ENCODE measurements at places on chromosomes 7 and 10.

DNA sequence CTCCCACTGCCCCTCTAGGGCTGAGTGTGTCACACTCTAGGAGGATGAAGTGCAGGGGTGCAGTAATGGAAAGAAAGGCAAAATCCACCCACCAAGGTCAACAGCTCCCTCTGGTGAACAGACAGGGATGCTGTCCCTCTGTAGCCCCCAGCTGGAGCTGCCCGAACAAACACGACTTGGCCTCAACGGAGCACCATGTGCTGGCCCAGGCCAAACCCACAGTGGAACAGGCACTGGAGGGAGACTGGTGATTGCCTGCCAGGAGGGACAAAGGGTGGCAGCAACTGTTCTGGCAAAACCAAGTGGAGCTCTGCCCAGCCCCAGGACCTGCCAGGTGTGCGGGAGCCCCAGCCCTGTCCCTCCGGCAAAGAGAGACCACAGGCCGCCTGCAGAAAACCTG lies 20.7 kb downstream of the PDIA4 start:
- no peak for DNase-seq

- DNase-seq, result no peak
These were observed 12.5 kb downstream of the WDR37 start for GRCh38 chr10:1068380-1069361.

DNA sequence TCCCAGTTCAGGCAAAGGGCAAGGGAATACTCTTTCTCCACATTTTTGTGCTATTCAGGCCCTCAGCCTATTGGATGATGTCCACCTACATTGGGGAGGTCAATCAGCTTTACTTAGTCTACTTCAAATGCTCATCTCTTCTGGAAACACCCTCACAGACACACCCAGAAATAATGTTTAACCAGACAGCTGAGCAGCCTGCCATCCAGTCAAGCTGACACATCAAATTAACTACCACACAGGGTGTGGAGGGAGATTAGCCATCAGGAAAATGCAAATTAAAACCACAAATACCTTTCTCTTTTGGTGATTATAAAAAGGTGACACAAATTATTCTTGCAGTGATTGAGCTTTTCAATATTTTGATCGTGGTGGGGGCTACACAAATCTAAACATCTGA lies 74.7 kb upstream of the FZD8 start:
- no peak for DNase-seq

DNA sequence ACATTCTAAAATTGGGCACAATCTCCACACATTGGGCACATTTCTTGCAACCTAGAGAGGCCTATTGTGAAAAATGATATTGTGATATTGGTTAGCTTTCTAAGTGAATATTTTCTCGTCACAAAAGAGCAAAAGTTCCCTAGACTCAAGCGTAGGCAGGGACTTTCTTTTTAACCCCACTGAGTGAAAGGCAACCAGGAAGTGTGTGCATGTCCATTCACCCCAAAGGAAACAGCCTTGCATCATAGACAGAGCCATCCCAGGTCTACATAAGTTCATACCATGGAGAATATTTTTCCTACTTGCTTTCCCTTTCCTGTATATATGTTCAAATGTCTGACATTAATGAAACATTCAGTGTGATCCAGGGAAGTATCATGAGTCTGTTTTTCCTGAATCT lies 84.2 kb upstream of the AGBL3 start:
- no peak for DNase-seq

DNA sequence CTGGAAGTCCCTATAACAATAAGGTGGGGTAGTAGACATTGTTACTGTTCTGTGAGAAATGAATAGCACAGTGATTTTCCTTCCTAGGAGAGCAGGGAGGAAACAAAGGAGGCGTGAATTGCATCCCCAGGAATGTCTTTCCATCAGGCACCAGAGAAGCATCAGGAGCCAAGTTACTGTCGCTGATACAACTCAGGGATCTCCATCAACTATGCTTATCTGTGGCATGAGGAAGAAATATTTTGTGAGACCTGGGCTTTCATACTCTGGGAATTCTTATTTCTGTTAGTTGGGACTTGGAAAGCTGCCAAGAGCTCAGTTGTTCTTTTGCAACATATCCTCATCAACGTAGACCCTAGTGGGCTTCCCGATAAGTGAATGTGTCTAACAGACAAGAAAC lies 622.3 kb downstream of the SUGCT start:
- DNase-seq, result no peak

- DNase-seq, result no peak
These were observed 9.6 kb downstream of the PRF1 start for GRCh38 chr10:70592746-70593512.

DNA sequence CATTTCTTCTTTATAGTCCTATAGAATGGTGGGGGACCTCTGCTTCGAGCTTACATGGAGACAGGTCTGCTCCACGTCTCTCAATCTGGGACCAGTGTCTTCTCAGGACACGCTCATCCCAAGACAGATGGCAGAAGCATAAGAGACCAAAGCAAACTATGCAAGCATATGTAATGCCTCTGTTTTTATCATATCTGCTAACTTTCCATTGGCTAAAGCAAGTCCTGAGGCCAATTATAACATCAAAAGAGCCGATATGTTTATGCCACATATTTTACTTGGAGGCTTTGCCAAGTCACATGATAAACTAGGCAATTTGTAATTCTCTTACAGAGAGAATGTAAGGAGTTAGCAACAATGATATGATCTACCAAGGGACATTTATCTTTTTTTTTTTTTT lies 102.6 kb upstream of the NRBF2 start:
- no peak for DNase-seq

DNA sequence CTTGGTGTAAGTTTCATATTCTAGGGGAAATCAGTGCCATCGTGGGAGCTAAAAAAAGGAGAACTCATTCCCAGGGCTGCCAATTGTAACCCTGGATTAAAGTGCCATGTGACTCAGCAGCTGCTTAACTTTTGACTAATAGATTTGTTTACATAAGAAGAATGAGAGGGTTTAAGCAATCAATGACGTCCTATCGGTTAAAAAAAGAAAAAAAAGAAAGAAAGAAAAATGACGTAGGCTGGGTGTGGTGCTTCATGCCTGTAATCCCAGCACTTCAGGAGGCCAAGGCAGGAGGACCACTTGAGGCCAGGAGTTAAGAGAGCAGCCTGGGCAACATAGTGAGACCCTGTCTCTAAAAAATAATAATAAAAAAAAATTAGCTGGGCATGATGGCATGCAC lies 116.2 kb upstream of the AFAP1L2 start:
- peak; percentile 95 for DNase-seq

- DNase-seq, result no peak
These were observed 84.6 kb upstream of the FAM3C start for GRCh38 chr7:121480566-121481335.

GRCh38 chr10:69757553-69758309 lies 44.0 kb upstream of the COL13A1 start:
- no peak for DNase-seq

GRCh38 chr7:73820013-73820412 lies 10.8 kb upstream of the CLDN4 start:
- no peak for DNase-seq

DNA sequence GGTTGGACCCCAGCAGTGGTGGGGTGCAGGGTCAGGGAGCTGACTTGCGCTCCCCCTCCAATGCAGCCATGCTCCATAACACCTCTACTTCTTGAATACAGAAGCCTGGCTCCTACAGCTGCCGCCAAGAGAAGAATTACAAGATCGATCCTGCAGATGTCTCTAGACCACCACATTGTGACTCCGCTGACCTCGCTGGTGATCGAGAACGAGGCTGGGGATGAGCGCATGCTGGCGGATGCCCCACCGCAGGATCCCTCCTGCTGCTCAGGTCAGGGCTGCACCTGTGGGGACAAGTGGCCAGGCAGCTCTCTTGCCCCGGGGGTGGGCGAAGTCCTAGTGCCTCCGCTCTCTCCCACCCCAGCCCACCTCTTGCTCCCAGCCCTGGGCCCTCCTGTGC lies 31.7 kb downstream of the ITIH2 start:
- DNase-seq, result no peak

- no peak for DNase-seq
These were observed 61.5 kb upstream of the RAPGEF5 start for GRCh38 chr7:22418251-22419046.

DNA sequence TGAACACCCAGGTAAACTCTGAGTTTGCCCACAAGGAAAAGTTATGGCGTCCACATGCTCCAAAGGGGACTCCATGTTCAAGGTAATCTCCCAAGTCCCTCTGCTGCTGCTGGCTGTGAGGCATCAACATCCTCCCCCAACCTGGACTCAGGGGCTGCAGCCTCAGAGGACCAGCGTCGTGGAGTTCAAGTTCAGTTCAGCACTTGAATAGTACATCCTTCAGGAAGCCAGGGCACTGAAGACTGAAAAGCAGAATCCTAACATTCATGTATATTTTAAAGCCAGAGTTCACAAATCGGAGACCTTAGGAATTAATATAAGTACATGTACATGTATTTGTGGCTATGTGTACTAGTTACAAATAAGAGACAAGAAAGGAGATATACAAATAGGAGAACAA lies 90.4 kb downstream of the PTPRE start:
- no peak for DNase-seq

GRCh38 chr7:147519062-147519461 lies 1071.5 kb upstream of the C7orf33 start:
- no peak for DNase-seq

GRCh38 chr10:14454206-14454605 lies 123.5 kb upstream of the FRMD4A start:
- no peak for DNase-seq

DNA sequence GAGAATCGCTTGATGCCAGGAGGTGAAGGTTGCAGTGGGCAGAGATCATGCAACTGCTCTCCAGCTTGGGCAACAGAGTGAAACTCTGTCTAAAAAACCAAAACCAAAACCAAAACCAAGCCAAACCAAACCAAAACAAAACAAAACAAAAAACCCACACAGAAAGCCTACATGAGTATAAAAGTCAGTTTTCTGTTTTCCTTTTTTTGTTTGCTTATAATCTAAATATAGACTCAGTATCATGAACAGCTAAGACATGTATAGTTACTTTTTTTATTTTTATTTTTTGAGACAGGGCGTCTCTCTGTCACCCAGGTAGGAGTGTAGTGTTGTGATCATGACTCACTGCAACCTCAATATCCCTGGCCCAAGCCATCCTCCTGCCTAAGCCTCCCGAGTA lies 16.8 kb upstream of the MTPN start:
- no peak for DNase-seq

DNA sequence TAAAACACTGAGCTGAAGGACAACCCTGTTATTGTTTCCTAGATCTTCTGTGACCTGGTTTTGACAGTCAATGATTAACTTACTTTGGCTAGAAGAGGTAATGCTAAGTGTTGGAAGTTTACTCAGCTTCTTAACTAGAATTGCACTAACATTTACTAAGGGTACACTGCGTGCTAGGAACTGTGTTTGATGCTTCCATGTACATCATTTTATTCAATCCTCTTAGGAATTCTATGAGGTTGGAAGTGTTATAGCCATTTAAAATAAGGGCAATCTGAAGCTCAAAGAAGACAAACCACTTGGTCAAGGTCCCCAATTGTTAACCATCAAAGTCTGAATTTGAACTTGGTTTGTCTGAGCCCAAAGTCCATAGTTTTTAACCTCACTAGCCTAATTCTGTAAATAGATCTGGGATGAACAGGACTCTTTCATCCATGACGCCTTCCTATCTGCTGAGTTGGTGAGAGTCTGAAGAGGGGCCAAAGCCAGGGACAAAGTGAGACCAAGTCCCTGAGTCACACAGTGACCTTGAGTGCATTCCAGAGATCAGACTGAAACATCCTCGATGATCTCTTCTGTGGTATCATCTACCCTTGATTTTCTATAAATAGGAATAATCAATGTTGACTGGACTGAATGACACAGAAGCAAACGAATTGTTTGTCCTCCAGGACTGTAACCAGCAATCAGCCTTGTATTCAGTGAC lies 29.2 kb upstream of the ZNRF2 start:
- no peak for DNase-seq

DNA sequence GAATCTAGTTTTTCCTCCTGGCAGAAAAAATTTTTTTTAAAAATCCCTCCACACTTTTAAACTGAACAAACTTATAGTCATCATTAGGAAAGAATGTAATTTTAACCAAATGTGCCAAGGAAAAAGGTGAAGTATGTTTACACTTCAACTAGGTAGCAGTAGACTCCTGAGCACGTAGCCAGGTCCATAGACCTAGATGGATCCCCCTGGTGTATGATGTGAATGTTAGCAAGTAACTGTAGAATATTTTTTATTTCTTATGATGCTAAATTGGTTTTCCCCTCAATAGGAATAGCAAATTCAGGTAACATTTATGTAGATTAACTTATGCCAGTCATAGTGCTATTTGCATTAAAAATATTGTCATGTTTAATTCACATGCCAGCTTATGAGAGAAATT lies 19.6 kb downstream of the CABCOCO1 start:
- DNase-seq, result no peak

GRCh38 chr10:3025026-3025683 lies 42.2 kb upstream of the PFKP start:
- DNase-seq, result no peak

- DNase-seq, result no peak
These were observed 16.0 kb downstream of the PALD1 start for GRCh38 chr10:70494536-70494935.

GRCh38 chr10:74640134-74640921 lies 186.1 kb upstream of the KAT6B start:
- no peak for DNase-seq

DNA sequence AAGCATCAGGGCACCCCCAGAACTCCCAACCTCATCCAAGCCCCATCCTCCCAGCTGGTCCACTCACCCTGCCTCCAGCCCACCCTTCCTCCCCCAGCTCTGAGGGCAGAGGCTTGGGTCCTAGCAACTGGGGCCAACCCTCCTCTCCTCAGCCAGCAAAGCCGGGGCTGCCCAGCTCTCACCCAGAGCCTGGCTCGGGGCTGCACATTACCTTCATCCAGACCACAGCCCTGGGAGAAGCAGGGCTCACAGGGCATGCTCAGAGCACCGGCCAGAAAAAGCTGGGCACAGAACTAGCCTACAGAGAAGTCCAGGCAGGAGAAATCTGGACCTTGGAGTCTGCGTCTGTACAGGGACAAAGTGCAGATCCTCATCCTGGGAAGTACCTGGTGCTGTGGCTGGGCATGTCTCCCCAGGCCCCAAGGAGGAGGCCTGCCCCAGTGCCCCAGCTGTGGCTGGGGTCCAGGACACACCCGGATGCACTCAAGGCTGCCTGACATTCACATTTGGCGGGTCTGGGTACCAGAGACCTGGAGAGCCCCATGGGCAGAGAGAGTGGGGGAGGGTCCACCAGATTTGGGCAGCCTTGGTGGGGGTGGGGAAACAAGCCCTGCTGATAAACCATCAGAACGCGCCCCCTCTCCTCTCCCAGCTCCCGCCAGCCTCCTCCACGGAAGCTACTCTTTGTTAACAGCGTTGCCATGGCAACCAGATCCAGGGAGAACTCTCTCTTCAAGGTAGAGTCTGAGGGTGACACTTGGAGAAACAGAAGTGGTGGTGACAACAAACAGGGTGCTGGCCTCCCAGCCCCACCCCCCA lies 5.1 kb downstream of the RASGEF1A start:
- no peak for DNase-seq

GRCh38 chr10:88505265-88505664 lies 77.9 kb downstream of the RNLS start:
- no peak for DNase-seq

- DNase-seq, result no peak
These were observed 92.1 kb upstream of the PODXL start for GRCh38 chr7:131648491-131648890.
